ENCODE measurements at places on chromosomes 2 and 18.

DNA sequence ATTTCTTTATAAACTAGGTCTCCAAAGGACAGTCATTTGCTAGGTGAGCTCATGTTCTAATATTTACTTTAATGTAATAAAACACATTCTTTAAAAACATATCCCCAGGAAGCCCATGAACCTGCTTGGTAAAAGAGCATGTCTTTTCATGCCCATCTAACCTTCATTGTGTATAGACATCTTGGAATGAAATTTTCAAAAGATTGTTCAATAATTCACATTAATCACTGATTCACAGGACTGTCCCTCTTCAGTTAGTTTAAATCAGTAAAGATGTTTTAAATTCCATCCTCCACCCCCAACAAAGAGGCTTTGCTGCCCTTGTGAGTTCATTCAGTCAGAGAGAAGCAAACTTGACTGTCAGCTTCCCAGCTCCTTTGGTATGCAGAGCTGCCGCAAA lies 633.4 kb upstream of the CELF4 start:
- DNase-seq = no peak

DNA sequence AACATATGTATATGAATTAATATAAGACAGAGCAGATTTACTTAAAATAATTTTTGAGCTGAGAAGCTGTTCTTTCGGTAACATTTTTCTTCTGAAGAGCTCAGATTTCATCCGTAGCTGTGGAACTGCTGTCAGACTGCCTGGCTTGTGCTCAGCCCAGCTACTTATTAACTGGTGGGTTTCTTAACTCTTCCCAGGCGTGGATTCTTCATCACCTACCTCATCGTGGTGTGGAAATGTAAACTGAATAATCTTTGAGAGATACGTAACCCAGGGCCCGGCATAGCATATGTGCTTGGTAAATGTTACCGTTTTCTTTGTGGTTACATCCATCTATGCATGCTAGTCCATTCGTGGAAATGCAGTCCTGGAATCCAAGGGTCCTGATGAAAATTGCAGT lies 145.0 kb downstream of the MCFD2 start:
- no peak for DNase-seq

DNA sequence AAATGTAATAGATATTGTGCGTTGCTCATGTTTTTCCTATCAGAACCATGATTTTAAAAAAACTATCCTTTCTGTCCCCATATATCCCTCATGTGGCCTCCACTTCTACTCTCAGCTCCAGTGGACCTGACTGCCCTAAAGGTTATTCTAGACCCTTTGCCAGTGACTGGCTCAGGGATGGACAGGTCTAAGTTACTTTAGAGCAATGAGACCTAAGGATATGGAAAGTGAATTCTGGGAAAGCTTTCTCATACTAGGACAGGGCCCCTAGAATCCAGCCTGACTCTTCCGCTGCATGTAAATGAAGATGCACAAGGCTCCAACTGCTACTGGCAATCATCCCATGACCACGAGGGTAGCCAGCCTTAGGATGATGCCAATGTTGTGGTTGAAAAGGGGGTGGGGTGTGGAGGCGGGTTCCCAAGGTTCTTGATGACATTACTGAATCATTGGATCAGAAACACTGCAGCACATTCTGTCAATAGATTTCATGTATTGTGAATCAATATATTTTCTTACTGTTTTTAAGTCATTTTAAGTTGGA lies 21.3 kb downstream of the C2orf69 start:
- DNase-seq = no peak

- DNase-seq = no peak
Observed at GRCh38 chr18:48581206-48581605, 42.4 kb downstream of the CTIF start.

DNA sequence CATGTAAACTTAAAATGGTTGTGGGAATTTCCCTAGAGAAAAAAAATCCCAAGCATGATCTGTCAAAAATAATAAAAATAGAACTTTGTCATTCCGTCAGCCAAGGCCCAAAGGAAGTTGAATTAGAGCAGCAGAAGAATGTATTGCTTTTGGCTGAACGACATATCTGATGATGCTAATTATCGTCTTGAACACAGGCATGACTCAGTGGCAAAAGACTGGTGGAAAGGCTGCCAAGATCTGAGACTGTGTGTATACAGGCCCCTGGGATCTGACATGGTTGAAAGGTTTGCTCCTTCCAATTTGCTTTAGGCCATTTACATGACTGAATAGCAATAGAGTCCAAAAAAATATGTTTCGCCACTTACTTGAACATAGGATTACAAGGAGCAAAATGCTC lies 1057.1 kb upstream of the CRIM1 start:
- DNase-seq = no peak

Data from WERI-Rb-1 (cell line).